ENCODE measurements at places on chromosomes 2 and 18.

DNA sequence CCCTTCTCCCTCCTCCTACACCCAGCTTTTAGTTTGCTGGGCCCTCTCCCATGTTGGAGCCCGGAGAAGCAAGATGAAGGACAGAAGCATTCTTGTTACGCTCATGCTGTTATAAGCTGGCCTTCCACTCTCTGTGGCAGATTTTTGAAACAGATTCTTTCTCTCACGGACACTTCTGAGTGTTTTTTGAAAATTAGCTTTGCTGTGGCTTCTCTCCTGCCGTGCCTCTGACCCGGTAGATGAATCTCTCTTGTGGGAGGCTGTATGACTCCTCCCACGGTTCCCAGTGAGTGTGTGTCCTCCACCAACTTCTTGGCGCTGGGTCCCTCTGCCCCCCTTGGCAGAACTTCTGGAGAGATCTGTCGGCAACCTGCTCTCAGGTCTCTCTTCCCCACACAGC is 269.3 kb upstream of the MYT1L start:
- no peak for DNase-seq

- DNase-seq = no peak
These were observed 547.2 kb upstream of the SETBP1 start for GRCh38 chr18:44133483-44133882.

- DNase-seq = no peak
These were observed 1477.6 kb upstream of the NXPH2 start for GRCh38 chr2:140257692-140258300.

GRCh38 chr2:17259613-17260012 is 258.6 kb downstream of the RAD51AP2 start:
- DNase-seq = no peak

GRCh38 chr2:191942090-191942738 is 95.3 kb upstream of the CAVIN2 start:
- DNase-seq = no peak

DNA sequence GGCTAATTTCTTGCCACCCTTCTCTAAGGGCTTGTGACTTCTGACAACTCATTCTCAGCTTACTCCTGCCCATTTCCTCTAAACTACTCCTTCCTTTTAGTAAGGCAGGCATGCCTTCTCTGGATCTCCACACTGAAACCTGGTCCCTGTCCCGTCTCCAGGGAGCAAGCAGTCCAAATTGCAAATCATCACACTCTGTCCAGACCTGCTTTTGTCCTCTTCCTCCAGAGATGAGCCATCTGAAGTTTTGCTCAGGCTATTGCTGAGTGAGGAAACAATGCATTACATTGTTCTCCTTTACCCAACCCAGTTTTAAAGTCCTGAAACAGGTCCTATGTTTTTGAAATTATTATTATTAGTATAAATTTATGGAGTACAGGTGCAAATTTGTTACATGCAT is 57.3 kb downstream of the ARHGAP25 start:
- DNase-seq = no peak

- DNase-seq = no peak
These were observed 536.9 kb downstream of the TMX3 start for GRCh38 chr18:68177807-68178702.

DNA sequence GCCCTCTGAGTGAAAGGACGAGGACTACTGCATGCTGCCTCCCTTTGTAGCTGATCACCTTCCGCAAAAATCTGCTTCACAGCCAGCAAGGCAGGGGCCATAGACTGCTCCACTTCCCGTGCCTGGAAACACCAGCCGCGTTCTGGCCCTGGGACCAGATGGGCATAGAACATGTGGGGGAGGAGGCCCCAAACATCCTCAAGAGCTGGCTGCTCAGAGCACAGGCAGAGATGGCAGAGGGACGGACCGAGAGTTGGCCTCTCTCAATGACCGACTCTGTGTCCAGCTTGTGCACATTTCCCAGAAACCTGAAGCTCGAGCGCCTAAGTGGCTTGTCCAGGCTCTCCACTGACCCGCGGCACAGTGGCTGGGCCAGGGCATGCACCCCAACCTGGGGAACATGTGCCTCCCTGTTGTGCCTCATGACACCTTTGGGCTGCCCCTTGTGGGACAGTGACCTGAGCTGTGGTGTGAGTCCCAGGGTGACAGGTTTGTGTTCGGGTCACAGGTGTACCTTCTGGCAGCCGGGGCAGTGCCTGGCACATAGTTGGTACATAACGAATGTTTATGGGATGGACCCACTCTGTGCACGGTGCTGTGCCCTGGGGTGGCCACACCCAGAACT is 9.1 kb downstream of the KCNF1 start:
- no peak for DNase-seq

DNA sequence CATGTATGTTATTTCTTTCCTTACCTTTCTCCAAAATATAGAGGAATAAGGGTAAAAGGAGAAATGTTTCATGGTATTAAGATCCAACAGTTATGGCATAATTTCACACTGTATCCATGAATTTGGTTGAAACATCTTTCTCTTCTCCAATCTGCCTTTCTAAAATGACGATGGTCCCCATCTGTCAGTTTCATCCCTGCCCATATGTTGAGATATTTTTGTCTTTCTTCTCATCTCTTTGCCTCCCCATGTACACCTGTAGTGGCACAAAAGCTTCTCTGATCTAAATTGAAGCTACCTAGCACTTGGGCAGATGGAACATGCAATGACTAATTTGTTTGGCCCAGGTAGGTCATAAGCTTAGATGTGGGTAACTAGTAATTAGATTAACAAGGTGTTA is 90.7 kb upstream of the LRRTM1 start:
- DNase-seq = no peak

- DNase-seq = no peak
These were observed 180.3 kb downstream of the ANKRD44 start for GRCh38 chr2:197130318-197130717.

DNA sequence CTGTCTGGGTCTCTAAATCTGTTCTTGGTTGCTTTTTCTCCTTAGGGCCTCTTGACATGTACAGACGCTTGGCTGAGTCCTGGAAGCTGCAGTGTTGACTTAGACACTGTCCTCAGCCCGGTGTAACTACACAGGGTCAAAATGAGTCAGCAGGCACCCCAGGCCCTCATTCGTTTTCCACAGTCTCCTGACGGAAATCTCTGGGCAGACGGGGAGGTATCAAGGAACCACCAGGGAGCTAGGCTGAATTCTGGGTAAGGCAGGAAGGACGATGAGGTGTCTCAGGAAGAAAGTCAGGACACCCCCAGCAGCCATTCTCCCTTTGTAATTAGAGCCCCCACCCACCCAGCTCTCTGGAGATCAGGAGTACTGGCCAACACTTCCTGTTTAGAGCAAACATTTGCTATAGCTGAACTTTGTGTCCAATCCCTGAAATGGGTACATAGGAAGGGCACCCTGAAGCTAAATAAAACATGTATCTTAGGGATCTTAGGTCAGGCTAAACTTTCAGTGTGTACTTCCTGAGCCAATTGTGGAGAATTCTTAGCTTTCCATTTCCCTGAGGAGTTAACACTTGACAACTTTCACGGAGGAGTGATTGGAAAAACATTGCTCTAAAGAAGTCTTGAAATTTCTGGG is 23.9 kb upstream of the EPAS1 start:
- no peak for DNase-seq

- no peak for DNase-seq
These were observed 69.7 kb upstream of the ACKR3 start for GRCh38 chr2:236499691-236500578.

DNA sequence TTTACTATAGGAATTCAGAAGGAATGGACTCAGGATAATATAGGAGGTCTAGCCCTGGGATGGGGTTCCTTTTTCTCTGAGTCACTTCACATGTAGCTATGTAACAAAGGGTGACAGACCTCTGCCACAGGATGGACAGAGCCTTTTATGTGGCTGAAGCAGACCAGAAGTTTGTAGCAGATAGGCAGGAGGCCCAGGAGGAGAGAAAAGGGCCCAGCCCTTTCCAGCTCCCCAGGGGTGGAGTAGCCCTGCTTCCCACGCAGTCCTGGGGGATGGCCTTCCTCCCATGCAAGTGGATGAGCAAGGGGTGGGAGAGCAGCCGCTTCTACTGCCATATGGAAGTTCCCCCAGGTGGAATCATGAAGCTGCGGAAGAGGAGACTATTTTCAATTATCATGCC is 40.3 kb downstream of the ARMC9 start:
- no peak for DNase-seq

GRCh38 chr2:235734688-235735231 is 240.9 kb downstream of the AGAP1 start:
- no peak for DNase-seq

DNA sequence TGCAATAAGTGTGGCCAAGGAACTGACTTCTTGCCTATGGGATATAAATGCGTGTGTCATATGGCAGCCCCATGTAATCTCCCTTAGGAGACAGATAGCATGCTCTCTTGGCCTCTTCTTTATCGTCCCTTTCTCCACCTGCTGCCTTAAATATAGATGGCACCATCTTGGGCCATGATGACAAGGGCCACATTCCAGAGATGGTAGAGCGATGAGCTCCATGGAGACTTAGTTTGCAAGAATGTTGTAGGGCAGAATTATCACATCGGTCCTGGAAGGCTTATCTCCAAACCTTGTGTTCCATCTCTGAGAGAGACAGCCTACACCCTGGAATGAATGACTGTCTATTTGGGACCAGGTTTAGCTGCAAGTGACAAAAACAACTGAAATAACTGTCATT is 536.7 kb downstream of the TNS1 start:
- DNase-seq = no peak

GRCh38 chr2:174485788-174486562 is 854 bp downstream of the GPR155 start:
- no peak for DNase-seq

DNA sequence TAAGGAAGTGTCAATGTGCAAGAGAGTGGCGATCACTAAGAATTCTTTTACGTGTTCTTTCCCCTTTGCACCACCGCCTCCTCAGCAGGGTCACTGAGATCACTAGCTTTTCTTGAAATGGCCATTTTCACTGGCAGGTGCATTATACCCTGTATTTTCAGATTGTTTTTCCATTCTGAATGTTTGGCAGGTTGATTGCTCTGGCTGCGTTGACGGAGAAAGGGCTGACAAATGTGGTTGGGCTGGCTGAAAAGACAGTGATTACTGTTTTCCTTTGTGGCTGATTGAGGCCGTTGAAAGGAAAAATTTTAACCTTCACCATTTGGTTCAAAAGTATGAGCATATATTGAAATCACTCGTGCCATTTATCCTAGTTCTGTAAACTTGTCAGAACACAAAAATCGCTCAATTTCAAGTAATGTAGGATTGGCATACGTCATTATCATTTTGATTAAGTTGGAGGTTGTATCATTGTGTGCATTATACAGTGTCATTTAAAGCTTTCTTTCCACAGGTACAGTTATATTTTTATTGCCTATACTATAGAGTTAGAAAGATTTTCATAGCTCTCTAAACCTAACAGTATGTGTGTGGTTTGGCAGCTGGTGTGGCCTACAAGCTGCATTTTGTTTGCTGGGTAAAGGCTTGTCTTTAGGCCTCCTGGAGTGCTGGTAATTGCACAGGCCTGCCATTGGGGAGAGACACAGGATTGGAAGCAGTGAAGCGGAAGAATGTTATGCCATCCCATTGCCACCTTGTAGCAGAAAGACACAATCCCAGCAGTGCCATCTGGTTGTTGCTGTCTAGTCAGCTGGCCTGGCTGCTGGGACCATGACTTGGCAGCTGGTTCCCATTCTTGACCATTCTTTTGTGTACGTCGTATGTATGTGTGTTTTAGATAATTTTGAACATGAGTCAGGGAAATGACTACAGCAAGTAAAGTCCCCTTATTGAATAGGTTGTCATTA is 36.7 kb downstream of the DYNC1I2 start:
- no peak for DNase-seq

DNA sequence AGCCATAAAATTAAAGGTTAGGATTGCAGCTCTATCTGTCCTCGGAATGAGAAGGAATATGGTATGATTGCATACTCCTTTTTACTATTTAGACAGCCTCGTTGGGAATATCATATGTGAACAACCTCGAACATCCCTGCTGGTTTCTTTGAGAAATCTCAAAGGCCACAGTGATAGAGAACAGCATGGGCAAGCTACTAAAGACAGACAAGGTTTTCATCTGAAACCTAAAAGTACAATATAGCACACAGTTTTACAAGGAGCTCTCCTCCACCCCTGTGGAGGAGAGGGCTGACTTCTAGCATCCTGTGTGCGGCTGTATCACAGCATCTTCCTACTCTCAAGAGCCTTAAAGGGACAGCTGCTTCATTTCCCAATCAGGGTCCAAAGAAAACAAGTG is 104.3 kb downstream of the VWC2L start:
- no peak for DNase-seq

GRCh38 chr2:146489386-146489785 is 1355.4 kb upstream of the ACVR2A start:
- DNase-seq = no peak

DNA sequence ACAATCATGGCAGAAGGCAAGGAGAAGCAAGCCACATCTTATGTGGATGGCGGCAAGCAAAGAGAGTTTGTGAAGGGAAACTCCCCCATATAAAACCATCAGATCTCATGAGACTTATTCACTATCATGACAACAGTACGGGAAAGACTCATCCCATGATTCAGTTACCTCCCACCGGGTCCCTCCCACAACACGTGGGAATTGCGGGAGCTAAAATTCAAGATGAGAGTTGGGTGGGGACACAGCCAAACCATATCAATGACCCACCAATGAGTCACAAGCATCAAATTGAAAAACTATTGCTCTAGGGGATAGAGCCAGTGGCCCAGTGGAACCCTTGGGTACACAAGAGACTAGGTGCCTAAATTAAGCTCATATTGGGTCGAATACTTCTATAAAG is 157.4 kb downstream of the FBXO15 start:
- no peak for DNase-seq

GRCh38 chr2:28681158-28681571 is 70.5 kb upstream of the PPP1CB start:
- no peak for DNase-seq

DNA sequence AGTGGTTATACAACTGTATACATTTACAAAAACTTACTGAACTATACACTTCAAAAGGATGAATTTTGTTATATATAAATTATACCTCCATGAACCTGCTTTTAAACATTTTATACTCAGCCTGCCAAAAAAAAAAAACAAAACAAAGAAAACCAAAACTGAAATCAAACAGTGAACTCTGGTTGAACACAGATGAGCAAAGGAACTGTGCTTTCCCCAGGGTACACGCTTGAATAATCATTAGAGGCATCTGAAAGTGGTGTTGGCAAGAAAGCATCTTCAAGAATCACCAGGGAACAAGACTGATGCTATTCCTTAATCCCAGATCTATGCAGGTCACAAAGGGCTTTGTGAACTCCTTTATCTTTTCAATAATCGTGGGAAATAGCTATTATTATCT is 77.0 kb upstream of the LYPD1 start:
- no peak for DNase-seq
